ENCODE measurements at places on chromosomes 7 and 10.

DNA sequence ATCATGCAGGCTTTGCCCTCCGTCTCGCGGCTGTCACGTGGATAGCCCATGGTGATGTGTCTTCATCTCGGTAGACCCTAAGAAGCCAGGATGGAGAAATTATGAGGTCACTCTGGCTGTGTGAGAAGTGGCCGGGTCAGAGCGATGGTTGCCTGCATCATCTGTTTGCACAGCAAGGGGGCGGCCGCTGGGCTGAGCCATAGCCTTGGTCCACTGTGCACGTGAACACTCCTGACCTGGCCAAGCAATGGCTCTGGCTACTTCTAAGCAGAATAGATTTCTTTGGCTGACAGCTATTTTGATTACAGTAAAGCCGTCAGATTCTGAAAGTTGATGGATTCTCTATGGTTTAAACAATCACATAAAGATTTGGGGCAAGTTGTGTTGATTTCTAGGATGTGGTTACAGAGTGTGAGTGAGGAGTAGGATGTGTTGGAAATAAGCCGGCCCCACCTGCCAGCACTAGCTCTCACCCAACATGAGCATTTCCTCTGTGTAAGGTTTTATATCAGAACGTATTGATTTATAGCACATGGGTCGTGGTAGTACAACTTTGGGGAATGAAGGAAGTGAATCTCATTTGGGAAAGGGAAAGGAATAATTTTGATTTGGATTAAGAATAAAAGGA, 214.4 kb upstream of the GPR26 start:
- DNase-seq = no peak

DNA sequence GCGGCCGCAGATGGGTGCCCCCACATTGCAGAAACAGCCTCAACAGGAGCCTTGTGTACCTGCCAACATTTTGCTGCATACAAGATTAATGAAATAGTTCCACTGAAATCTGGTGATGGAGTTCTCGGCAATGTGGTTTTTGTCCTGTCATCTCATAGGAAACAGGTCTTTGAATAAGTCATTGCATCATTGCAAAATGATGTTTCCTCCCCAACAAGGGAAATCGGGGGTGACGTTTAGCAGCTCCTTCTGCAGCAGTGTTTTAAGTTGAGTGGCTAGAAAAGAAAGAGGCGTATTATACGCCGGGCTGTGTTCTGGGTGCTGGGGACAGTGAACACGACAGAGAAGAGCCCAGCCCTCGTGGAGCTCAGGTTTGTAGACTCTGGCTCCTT, 177.0 kb downstream of the PRKAG2 start:
- DNase-seq = no peak

GRCh38 chr7:19215412-19215811, 70.2 kb upstream of the FERD3L start:
- no peak for DNase-seq

GRCh38 chr10:88687853-88688467, 18.1 kb upstream of the LIPK start:
- no peak for DNase-seq

DNA sequence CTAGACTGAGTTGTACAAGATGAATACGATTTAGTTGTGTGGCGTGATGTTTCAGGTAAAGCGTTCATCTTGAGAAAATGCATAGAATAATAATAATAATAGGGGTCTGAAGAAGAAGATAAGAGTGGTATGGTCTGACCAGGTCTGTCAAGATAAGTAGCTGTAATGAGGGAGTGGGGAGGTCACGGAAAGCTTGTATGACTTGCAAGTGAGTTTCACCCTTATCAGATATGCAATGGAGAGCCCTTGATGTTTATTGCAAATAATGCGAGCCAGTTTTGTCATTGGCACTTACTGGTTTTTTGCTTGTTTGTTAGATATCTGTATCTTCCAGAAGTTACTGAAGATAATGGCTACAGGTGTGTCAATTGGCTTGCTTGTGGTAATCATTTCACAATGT, 611.5 kb downstream of the CNTNAP2 start:
- DNase-seq = no peak

GRCh38 chr7:94286111-94286510, 108.6 kb upstream of the COL1A2 start:
- no peak for DNase-seq

DNA sequence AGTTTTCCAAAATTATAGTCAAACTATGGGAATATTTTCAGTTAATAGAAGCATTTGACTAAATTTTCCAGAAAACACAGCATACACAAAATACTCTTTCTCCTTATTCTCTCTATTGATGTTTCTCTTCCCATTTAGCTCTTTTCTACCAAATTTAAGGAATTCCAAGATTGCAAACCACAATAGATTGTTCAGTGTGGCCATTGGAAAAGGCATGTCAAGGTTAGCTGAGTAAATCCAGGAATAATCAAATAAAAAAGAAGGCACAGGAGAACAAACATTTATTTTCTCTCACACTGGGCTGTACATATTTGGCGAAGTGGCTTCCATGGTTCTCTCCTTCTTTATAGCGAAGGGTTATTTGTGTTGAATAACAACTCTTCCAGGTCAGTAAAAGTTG, 117.3 kb downstream of the THSD7A start:
- DNase-seq = no peak

GRCh38 chr10:95531058-95531809, 29.9 kb downstream of the SORBS1 start:
- no peak for DNase-seq

DNA sequence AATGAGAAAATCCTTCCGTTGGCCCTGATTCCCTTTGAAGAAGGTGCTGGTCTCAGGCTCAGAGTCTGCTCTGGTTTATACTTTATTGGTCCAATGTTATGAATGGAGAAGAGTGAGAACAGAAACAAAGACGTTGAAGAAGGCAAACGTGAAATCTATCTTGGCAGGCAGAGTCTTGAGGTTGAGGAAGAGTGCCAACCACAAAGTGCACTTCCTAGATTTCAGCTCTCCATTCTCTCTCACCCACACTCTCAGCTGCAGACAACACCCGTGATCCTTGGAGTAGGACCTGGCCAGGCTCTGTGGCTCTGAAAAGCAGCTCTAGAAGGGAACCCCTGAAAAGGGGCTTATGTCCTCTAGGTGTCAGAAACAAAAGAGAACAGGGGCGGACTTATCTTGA, 128.9 kb upstream of the PLXNA4 start:
- DNase-seq = no peak

GRCh38 chr7:2270495-2270894, 28.5 kb downstream of the NUDT1 start:
- no peak for DNase-seq

DNA sequence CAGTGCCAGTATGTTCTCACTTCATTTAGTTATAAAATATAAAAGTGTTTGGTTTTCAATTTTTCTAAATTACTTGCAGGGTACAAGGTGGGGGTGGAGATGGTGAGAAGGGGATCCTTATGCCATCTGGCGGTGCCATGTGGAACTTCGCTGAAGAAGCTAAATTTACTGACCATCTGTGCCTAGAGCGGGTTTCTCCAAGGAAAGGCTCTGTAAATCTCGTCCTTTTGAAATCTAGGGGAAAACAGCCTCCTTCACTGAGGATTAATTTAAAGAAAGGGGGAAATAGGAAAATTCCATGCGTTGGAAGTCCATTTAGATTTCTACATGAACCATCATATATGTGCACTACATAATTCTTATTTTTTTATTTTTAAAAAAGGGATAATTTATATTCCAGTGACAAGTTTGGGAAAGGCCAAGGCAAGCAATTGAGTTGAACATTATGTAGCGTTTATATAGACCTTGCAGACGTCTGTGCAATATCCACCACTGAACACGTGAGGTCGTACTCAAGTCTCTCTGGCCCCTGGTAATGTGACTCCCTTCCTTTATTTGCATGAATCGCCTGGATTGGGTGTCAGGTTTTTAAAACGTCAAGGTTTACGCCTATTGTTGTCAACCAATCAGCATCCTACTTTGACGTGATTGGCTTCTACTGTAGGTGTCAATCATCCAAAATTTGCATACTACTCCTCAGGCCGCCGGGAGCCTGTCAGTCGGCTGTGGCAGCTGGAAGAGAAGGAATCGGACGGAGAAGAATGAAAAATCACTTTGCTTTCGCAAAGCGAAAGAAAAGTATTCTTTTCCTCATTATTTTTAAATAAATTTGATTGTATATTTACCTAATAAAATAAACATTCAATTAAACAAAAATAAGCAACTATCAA, 297.1 kb upstream of the NFE2L3 start:
- DNase-seq = no peak

DNA sequence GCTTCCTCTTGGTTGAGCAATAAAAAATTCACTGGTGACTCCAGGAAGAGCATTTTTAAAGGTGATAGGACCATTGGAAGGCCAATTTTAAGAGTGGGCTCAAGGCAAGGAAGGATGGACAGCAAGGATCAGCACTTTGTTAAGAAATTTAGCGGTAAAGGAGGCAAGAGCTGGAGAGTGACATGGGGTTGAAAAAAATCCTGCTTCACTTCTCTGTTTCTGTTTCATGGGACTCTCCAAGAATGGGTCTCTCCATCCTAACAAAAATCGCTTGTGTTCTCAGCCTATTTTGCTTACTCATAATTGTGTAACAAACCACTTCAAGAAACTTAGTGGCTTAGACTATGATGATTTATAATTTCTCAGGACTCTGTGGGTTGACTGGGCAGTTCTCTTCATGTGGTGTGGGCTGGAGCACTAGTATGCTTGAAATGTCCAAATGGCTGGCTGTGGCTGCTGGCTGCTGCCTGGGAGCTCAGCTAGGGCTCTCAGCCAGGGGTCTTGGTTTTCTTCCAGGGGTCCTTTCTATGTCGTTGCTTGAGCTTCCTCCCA, 59.8 kb upstream of the ZNRF2 start:
- DNase-seq = no peak

DNA sequence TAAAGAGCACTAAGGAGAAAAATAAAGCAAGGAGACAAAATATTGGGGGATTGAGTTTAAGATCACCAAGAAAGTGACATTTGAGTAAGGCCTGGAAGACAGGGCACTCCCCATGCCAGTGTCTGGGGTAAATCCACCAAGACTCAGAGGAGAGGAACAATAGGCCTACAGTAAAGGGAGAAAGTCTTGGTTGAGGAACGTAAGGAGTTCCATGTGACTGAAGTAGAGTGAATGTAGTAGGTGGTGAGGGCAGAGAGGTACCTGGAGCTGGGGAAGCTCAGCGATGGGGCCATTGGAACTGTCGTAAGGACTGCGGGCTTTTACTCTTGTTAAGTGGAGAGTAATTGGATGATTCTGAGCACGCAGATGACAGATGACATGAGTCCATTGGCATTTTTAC, 69.4 kb downstream of the CPED1 start:
- DNase-seq = no peak

DNA sequence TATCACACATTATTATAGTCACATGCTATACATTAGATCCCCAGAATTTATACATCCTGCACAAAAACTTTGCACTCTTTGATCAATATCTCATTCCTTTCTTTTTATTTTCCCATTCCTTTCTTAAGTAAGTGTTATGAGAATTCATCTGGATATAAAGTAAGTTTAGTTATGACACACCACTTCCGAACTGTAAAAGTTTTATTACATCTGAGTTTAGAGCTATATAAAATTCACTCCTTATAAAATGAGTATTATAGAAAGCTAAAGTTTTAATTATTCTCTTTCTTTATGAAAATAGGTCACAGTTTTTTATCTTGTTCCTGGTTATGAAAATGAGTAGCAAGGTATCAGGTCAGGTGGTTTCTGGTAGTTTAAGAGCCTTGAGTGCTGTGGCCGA, 84.7 kb upstream of the PLXDC2 start:
- DNase-seq = no peak

GRCh38 chr7:75875113-75876080, 3.4 kb upstream of the RHBDD2 start:
- no peak for DNase-seq

GRCh38 chr7:12584930-12585329, 14.4 kb downstream of the SCIN start:
- no peak for DNase-seq

- no peak for DNase-seq
These were observed 170.2 kb upstream of the TRIM24 start for GRCh38 chr7:138289864-138290263.

DNA sequence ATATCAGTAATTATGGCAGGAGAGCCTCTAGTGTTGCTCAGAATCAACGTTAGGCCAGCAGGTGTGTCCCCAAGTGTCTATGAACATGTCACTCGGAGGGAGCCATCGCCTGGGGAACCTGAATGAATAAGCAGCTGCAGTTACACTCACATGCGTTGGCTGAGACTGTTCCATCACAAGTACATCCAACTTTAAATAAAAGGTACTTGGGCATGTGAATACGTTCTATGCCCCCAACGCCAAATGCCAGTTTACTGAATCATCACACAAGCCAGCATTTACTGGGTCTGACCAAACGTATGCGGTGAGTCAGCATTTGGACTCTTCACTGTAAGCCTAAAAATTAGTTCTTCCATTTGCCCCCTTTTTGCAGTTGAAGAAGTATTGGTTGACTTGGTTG, 207.6 kb upstream of the PLXNA4 start:
- DNase-seq = no peak

GRCh38 chr7:149615690-149616270, 118.2 kb upstream of the ZNF746 start:
- DNase-seq = no peak

GRCh38 chr7:29109358-29109757, 37.0 kb downstream of the CPVL start:
- no peak for DNase-seq

GRCh38 chr10:31961277-31962074, 32.8 kb upstream of the ARHGAP12 start:
- no peak for DNase-seq

GRCh38 chr10:15158972-15159371, 9.5 kb downstream of the NMT2 start:
- no peak for DNase-seq

DNA sequence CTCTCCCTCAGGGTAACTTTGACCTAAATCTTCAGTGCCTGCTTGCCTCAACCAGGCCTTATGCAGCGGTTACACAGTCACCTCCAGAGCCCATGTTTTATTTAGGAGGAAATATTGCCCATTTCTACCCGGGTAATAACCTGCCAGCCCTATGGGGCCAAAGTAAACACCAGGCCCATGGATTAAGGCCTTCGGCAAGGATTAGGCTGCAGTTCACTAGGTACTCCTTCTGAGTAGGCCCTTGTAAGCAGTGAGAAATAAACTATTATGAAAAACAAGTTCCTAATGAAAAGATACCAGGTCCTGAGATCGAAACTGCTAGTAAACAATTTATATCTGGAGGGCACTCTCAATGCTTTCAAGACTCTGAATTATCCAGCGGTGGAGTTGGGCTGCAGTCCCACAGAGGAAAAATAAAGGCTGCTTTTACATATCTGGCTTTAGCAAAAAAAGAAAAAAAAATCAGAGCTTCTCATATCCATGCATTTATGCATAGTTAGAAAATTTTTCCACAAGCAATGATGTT, 3.7 kb upstream of the HOXA10 start:
- no peak for DNase-seq

DNA sequence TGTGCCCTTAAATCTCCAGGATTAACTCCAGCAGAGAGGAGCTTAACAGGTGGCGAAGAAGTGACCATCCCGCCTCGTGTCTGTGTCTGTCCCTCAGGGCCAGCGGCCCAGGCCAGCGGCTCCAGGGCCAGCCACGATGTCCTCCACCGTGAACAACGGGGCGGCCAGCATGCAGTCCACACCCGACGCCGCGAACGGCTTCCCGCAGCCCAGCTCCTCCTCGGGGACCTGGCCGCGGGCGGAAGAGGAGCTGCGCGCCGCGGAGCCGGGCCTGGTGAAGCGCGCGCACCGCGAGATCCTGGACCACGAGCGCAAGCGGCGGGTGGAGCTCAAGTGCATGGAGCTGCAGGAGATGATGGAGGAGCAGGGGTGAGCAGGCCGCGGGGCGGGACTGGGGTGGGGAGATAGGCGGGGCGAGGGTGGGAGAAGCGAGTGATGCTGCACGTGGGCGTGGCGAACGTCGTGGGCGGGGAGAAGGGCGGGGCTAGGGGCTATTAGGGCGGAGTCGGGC, 33.3 kb downstream of the SRRM3 start:
- peak; percentile 76 for DNase-seq

Measured in activated naive CD4-positive, alpha-beta T cell treated with Interleukin-2 at 50 U/mL for 16 hours (primary cell).